ENCODE measurements at places on chromosomes 7 and 10. TPM values are rescaled to one million over a fixed set of nuclear protein-coding genes. Genes with fewer than 3 reads are reported as not detected.

The PKD1L1 gene
- under 0.01 TPM for total RNA-seq

The C7orf57 gene
- 0.27 TPM for total RNA-seq

The PTN gene
- not detected for total RNA-seq

The CYTH3 gene
- total RNA-seq: 22.9 TPM

The HTRA1 gene
- total RNA-seq: under 0.01 TPM

The CALD1 gene
- under 0.01 TPM for total RNA-seq

The DMBT1 gene
- under 0.01 TPM for total RNA-seq

The ASB15 gene
- total RNA-seq: under 0.01 TPM

The HYAL4 gene
- not detected for total RNA-seq

The CHAT gene
- not detected for total RNA-seq

The ATG9B gene
- total RNA-seq: 2.7 TPM

The STYXL1 gene
- total RNA-seq: 29.1 TPM

The PDE1C gene
- under 0.01 TPM for total RNA-seq

The ADARB2 gene
- 1.1 TPM for total RNA-seq
